ENCODE measurements at places on chromosomes 4 and X.

- DNase-seq, result no peak
These were observed 60.1 kb downstream of the SEPTIN11 start for GRCh38 chr4:77009511-77010115.

DNA sequence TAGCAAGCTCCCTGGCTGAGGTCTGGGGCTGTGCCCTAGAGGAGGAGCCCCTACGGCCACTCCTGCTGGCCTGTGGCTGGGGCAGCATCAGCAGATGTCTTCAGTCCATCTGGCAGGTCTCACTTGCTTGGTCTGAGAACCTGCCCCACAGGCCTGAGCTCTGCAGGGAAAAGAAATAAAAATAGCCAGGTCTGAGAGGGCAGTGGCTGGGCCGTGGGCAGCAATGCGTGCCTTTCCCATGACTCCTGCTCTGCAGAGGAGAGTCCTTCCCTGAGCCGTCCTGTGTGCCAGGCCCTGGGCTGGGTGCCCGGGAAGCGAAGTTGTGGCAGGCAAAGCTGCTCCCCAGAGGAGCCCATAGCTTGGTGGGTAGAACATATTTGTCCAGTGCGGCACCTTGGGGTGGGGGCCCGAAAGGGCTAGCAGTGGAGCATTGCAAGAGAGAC lies 11.3 kb upstream of the KIAA0232 start:
- DNase-seq, result no peak

GRCh38 chr4:180617196-180617595 lies 1626.0 kb upstream of the TENM3 start:
- DNase-seq, result no peak

DNA sequence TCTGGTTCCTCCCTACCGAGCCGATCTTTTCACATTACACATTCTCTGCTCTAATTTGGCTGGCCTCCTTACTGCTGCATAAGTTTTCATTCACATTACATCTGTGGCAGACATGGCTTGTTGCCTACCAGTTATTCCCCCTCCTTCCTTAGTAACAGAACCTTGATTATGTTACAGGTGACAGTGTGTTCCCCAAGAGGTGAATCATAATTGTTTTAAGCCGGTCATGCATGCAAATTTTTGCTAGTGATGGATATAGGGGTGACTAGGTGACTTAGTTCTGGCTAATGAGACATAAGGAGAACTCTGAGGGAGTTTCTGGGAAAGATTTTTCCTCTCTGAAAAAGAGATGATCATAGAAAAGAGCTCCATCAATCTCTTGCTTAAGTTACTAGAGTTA lies 8.4 kb upstream of the LAMP2 start:
- no peak for DNase-seq

- DNase-seq, result no peak
These were observed 1367.0 kb downstream of the PCDH7 start for GRCh38 chr4:32087211-32087610.

DNA sequence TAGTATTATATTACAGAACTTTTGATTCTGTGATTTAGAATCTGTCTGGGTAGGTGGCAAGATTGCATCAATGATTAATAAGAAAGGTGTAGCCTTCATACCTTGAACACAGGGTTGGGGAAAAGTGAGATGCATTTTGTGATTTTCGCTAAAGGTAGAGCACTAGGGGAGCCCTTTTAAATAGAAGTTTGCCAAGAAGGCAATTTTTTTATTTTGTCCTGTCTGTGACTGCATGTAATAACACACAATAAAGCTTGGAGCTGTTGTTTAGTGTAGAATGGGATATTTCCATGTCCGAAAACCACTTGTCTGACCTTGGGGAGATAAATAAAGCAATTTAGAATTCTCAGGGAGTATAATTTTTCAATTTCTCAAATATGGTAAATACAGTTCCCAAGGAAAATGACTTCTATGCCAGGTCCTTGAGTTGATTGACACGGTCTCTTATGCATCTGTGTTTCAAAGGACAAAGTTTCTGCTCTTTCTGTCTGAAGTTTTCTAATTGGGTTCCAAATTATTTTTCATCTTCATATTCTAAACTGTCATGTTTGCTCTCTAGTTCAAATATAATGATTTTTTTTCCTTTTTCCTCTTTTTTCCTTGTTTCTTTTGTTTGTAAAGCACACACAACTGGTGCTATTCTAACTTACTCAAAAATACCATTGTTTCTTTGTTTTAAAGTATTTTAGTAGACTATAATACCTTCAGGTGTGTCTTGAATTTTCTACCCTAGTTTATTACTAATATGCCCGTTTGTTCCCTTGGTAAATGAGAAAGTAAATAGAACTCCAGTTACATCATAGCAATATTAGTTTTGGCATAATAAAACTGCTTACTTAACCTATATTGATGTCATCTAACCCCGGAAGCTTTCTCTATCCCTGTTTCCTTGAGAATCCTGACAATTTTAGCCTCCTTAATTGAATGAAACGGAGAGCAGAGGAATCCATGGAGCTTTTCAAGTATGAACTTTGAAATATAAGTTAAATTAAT lies 87.8 kb upstream of the BMPR1B start:
- no peak for DNase-seq

DNA sequence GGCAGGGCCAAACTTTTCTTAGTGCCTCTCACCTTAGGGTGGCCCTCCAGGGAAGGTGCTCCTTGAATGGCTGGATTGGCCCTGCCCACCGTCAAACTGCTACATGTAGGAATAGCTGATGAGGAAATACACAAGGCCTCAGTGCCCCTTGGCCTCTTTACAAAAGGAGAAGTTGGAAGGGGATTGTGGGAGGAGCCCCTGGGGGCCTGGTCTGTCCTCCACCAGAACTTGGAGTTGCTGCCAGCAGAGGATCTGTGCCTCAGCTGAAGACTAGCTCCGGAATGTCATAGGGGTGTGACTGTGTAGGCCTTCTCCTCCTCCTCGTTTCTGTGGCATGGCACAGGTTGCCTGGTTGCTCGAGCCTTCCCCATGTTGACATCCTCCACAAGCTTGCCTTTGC lies 142.7 kb downstream of the AMMECR1 start:
- DNase-seq, result no peak

DNA sequence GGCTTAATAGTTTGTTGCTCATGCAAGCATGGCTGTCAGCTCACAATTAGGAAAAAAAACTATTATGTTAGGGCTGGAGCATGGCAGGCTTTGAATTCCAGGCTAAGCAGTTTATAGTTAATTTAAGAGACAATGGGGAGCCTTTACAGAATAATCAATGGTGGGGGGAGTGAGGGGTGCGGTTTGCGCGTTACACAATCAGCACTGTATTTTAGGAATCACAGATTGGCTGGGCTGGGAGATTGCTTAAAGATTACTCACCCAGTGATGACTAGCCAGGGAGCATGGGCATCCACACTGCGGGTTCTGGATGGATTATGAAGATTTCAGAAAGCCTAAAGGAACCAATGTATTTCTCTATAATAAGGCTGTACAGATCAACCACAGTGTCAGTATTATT lies 186.6 kb downstream of the SOX3 start:
- DNase-seq, result no peak

DNA sequence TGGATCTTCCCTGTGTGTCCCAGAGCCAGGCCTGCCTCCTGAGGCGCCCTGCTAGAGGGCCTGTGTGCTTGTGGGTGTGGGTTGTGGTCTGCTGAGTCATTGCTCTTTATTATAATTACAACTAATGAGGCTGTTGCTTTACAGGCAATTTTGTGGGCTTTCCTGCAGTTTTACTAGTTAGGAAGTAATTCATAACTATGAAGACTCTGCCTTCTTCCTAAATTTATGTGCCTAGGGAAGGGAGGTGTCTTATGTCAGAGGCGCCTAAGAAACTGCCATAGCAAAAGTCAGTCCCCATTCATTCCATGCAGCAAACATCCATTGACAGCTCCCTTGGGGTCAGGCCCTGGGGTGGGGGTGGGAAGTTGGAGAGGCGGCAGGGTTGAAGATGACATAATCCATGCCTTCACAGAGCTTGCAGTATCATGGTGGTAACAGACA lies 359.2 kb downstream of the IDS start:
- no peak for DNase-seq

DNA sequence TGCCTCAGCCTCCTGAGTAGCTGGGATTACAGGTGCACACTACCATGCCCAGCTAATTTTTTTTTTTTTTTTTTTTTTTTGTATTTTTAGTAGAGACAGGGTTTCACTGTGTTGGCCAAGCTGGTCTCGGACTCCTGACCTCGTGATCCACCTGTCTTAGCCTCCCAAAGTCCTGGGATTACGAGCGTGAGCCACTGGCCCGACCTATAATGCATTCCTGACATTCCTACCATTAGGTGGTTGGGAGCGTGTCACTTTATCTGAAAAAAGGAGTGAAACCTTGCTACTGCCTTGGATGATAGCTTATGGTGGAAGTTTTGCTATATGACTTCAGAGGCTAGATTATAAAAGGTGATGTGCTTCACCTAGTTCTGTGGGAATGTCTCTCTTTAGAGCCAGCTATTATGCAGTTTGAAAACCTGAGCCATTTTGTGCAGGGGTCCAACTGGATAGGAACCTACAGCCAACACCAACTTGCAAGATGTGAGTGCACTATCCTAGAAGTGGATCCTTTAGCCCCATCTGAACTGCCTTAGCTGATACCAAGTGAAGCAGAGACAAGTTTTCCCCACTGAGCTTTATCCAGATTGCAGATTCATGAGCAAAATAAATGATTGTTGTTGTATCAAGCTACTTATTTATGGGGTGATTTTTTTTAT lies 29.8 kb upstream of the EMCN start:
- DNase-seq, result no peak

DNA sequence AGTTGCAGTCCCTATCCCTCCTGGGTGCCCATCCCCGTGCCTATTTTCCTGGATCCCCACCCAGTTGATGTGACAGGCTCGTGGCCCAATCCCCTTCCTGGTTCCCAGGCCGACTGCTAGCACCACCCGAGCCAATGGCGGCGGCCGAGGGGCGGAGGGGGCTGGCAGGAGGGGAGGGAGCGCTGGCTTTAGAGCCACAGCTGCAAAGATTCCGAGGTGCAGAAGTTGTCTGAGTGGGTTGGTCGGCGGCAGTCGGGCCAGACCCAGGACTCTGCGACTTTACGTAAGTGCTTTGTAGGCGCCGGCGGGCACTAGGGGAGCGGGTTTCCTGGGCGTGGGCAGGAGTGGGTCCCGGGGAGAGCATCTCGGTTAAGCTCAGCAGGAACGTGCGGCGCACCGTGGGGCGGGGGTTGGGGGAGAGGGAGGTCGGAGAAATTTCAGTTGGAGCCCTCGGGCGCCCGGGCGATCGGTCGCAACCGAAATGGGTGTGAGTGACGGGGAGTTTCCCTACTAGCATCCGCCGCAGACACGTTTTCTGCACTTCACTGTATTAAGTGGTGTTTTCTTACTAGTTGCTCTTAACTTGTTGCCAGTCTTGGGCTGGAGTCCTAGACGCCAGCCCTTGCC lies at the start of gene PLS3:
PLS3 (plus strand) TSS at position 197 of the 627 bp plus-strand sequence. CDS start 49,077 bp downstream, outside the sequence.
- DNase-seq, result no peak

- DNase-seq, result peak; percentile 49
These were observed 59.9 kb downstream of the GK start for GRCh38 chrX:30713061-30713525.

DNA sequence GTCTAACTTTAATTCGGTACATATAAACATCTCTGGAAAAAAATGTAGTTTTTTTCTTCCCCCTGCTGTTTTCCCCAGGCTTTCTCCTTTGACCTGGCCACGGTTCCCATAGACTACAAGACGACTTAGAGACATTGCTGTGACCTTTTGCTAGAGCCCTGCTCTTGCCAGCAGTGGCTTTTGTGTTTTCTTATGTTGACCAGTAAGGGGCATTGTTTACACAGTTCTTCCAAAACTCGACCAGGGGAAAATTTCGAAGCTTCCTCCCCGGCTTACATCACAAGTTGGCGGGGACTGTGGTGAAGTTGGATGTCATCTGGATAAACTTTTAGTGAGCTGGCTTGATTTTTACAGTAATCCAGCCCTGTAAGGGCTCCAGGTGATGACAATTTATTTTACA lies 9.3 kb downstream of the CCDC160 start:
- no peak for DNase-seq

- no peak for DNase-seq
These were observed 35.2 kb upstream of the F9 start for GRCh38 chrX:139495324-139495723.

DNA sequence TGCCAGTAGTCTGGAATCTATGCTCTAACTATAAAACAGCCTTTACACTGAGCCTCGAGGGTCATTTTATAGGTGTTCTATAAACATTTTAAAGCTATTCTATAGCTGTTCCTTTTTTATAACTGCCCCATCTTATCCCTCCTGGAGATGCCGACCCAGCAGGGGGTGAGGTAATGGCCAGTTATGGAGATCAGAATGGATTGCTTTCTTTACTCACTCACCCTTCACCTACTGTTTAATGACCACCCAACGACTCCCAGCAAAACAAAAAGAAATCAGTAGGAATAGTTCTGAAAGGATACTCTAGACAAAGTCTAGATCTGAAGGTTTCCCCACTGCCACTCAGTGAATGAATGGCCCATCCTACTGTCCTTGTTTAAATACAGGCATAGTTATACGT lies 1113.1 kb downstream of the FAT4 start:
- no peak for DNase-seq

DNA sequence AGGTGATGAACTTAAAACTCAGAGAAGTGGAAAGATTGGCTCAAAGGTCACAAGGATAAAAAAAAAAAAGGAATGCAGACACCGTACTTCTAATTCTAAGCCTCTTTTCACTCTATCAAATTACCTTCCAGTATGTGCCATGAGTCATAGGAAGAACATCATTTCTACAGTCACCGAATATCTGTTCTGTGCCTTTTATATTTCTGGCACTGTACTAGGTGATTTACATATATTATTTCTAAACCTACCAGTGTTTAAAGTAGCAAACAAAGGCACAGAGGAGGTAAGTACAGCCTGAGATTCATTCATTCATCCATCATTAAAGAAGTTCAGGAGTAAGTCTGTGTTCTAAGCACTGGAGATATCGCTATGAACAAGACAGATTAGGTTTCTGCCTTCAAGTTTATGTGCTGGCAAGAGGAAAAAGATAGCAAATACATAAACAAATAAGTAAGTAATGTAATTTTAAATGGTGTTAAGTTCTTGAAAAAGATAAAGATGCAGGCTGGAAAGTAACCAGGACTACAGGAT lies 65.3 kb downstream of the PALLD start:
- no peak for DNase-seq

DNA sequence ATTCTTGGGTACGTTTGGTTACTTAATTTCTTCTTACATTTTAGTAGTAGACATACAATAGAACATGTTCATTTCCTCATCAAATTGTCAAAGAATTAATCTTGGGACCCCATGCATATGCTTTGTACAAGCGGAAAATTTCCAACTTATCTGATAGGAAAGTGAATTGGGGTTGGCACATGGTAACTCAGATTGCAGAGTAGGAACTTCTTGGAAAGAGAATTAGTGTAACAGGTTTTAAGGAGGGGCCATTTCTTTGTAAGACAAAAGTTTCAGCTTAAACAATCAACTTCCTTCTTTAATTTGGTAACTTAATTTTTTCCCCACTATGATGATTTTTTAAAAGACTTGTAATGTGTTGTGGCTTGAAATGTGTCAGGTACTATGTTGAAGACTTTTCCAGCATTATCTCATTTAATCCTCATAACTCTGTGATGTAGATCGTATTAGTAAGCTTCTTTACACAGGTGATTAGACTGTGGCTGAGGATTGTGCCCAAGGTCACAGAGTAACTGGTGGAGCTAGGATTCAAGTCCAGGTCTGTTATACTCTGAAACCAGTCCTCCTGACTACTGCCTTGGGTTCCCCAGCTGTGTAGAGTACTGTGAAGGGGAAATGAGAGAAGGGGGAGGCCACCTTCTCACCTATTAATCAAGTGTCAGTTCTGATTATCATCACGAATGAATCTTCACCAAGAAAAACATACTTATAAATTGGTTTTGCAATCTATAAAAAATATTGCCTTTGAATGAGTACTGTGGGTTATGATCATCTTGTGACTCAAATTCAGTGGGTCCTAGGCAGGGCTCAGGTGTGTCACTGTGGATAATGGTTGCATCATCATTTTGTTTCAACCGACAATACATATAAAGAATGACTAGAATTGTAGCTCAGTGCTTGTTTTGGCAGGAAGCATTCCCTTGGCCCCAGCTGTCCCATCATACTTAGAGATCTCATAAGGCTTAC lies 4.3 kb downstream of the GK start:
- no peak for DNase-seq
